A172 (cell line): ENCODE measurements at places on chromosomes 2 and 18. TPM values are rescaled to one million over a fixed set of nuclear protein-coding genes. Genes with fewer than 3 reads are reported as not detected.

DNA sequence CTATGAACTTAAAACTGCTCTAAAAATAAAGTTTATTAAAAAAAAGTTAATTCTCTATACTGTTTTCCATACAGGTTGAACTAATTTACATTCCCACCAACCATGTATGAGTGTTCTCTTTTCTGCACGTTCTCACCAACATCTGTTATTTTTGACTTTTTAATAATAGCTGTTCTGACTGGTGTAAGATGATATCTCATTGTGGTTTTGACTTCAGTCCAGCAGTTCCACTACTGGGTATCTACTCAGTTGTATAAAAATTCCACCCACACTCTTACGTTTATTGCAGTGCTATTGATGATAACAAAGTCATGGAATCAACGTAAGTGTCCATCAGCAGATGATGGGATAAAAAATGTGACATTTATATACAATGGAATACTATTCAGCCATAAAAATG lies 33.7 kb downstream of the SPAG16 start:
- DNase-seq = peak; percentile 57

The ZNF385B gene
- total RNA-seq = 0.22 TPM in 1 of 2 replicates, not detected in the other

The SGO2 gene
- total RNA-seq = 24.2 and 33.1 TPM in 2 replicates

The TUBB6 gene
- total RNA-seq = 464 and 479 TPM in 2 replicates

DNA sequence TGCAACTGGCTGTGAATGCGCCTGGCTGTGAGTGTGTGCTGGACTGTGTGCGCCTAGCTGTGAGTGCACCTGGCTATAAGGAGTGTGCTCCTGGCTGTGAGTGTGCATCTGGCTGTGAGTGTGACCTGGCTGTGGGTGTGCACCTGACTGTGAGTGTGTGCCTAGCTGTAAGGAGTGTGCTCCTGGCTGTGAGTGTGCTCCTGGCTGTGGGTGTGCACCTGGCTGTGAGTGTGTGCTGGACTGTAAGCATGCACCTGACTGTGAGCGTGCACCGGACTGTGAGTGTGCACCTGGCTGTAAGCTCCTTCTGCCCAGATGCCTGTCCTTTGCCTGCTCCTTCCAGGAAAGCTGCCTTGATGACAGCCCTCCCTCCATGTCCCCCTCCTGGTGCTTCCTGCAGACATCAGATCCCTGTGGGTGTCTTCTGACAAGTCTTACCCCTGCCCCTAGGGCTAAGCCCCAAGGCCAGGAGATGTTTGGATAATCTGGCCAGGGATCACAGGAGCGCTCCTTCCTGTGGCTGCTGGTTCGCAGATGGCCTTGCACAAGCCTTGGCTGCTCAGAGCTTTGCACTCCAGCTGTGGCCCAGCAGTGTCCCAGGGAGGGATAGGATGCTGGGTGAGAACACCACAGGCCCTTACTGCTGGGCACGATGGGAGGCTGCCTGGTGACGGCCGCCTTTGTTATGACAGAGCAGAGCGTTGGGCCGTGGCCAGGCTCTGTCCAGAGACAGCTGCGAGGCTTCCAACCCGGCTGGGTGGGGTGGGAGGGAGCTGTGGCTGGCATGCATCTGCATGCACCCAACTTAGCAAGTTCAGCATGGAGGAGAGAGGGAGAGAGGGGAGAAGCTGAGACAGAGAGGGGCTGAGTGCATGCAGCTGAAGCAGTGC lies 89.9 kb downstream of the GLI2 start:
- DNase-seq = peak; percentile 57

GRCh38 chr18:13541621-13542519 lies 184.5 kb downstream of the FAM210A start:
- DNase-seq = no peak

DNA sequence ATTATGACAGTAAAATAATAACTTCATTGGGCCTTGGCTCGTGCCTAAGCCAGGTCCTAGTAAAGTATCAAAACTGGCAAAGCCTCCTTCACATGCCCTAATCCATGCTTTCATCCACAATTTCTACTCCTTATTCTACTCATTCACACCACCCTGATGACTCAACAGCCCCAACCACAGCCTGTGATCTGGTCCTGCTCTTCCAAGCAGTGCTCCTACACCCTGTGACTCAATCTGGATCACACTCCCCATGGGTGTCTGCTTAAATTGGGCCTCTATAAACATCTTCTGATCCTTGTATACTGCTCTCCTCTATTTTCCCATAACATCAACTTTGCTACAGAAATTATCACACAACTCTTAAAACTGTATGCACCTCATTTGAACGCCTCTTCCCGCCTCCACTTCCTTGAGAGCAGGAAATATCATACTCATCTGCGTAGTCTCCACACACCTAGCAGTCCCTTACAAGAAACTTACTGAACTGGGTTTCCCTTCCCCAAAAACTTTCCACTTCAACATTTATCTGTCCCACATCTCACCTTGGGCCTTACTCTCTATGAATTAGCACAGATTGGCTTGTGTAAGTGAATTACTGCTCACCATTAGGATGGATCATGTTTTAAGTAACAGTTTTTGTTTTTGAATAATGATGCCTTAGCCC lies 15.9 kb downstream of the GTF3C3 start:
- DNase-seq = peak; percentile 58

The GNAL gene
- total RNA-seq = 1.6 and 3.5 TPM in 2 replicates

DNA sequence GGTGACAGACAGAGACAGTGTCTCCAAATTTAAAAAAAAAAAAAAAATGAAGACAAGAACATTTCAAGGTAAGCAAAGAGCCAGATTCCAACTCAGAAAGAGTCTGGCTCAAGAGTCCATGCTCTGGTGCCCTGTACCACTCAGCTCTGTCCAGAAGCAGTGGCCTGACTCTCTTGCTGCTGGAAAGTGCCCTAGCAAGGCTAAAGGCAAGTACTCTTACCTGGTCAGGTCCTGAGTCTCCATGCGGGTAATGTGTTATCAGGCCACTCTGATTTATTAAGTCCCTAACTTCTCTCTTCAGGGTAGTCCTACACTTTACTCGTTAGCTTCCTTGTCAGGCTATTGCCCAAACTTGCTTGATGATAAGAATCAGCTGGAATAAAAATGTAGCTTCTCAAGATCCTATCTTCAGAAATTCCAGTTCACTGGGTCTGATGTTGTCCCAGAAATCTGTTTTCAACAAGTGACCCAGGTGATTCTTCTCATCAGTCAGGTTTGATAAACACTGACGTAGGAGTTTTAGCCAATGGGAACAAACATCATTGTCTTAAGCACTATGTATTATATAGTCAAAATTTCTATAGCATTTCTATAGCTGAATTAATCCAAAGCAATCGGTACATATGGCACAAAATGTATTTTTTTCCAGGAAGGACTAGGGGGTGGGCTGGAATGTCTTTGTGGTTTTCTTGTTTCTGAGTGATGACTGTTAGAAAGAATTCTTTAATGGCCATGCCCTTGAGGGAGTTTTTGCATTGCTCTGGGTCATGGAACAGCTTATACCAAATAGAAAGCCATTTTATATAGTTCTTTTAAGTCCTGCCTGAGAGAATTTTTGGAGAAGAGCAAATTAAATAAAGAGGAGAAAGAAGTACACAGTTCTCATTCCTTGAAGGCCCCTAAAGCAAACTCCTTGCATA lies 139.9 kb upstream of the DNMT3A start:
- peak; percentile 51 for DNase-seq

- peak; percentile 20 for DNase-seq
Observed at GRCh38 chr2:154455866-154456265, 242.6 kb upstream of the KCNJ3 start.

The CNRIP1 gene
- total RNA-seq = 11.4 and 13.1 TPM in 2 replicates

DNA sequence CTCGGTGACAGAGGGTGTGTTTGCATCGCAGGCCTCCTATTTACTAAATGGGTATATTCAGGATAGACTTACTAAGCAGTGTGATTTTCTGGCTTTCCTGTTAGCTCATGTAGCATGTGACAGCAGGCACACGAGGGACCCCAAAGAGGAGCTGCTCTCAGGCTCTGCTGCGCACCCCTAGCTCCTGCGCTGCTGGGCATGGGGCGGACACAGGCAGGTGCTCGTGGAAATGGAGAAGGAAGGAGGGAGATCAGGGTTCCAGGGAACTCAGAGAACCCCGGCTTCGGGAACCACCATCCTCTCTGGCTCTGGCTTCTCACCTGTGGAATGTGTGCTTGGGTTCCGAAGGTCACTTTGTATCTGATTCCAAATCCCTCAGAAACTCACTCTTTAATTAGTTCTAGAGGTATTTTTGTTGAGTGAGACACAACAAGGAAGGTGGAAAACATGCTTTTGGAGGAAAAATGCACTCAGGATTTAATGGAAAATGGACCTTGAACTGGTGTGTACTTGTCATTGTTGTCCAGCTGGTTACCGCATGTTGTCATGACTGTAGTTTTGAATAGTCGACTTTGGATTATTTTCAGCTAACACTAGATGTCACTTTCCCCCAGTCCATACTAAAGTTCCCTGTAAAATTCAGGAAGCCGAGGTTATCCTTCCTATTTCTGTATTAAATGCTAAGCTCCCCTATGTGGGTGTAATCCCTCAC lies 3.5 kb downstream of the SNTG2 start:
- no peak for DNase-seq

GRCh38 chr2:15919716-15920434 lies 20.5 kb upstream of the MYCN start:
- DNase-seq = no peak

DNA sequence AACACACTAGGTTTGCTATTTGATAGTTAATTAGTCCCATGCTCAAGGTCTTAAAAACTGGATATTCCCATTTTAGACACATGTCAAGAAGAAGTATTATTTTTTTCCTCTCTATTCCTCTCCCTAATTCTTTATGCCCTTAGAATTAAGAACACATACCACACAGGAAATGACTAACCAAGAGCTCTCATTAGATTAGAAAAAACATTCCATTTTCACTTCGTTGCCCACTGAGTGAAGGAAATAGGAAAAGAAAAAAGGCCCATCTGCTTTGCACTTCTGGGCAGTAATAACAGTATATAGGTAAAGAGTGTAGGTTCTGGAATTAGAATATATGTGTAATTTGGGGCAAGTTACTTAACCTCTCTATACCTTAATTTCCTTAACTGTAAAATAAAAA lies 26.9 kb downstream of the ACADL start:
- DNase-seq = peak; percentile 51

- DNase-seq = no peak
Observed at GRCh38 chr18:57619876-57620275, 1.8 kb downstream of the NARS1 start.

DNA sequence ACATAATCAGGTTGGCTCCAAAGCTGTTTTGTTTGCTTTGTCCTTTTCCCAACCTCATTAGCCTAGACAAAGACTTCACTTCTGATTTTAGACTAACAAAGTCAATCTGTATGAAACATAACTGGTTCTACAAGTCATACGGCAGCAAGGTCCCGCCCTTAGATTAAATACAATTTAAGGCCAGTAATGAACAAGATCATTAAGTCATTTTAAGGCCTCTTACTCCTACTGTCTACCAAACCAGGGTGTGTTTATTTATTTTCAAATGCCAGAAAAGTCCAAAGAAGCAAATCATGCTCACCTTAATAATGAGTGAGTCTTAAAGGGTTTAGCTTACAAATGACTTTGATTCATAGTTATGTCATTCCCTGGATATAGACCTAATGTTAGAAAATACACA lies 148.4 kb upstream of the ACVR2A start:
- peak; percentile 4 for DNase-seq

The PFN4 gene
- 0.40 and 2.3 TPM in 2 replicates for total RNA-seq

DNA sequence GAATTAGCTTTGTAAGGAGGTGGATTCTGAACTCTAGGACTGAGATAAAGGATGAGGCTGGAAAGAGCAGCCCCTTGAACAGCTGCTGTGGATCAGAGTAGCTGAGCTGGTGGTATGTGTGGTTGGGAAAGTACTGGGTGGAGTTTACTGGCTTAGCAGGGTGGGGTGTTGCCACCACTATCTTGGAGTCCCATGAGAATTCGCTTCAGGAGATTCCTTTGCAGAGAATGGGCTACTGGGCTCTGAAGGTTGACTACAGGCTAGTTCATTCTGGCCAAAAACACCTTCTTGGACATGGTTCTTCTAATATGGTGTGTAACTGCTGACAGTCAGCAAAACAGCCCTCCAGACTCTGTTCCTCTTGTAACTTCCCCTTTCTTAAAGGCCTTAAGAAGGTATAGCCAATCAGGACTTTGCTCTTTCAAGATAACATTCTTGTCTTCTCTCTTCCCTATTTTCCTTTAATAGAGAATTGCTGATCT lies 52.7 kb downstream of the TET3 start:
- DNase-seq = no peak

DNA sequence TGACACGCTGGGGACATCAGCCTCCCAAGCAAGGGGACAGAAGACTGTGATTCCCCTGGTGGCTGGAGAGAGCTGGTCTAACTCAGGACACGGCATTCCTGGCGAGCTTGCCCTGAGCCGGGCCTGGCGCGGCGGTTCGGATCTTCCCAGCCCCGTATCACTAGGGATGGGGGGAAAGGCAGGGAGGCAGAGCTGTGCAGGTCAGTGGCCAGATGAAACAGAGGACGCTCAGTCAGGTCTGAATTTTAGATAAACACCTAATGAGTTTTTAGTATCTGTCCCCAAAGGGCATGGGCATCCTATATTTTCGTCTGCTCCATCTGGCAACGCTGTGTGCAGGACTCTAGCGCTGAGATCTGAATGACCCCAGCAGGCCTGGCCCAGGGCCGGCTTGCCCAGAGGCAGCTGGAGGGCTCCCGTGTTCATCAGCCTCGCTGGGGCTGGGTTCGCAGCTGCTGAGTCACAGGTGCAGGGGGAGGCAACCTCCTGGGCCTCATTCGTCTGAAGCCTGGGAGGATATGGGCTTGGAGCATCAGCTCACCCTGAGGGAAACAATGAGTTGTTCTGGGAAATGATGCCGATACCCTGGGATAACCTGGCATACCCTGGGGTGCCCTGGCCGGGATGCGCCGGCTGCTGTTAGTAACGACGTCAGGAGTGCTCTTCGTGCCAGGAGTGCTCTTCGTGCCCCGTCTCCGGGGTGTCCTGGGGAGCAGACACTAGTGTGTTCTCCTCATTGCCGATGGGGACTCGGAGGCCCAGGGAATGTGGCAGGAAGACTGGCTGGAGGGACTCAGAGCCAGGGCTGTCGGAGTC lies 48.1 kb upstream of the HPCAL1 start:
- DNase-seq = peak; percentile 87

The CDH20 gene
- not detected in 2 replicates for total RNA-seq

- DNase-seq = no peak
Observed at GRCh38 chr2:240637116-240637900, 12.0 kb downstream of the GPR35 start.

GRCh38 chr2:9814129-9814868 lies 29.0 kb upstream of the TAF1B start:
- DNase-seq = no peak

DNA sequence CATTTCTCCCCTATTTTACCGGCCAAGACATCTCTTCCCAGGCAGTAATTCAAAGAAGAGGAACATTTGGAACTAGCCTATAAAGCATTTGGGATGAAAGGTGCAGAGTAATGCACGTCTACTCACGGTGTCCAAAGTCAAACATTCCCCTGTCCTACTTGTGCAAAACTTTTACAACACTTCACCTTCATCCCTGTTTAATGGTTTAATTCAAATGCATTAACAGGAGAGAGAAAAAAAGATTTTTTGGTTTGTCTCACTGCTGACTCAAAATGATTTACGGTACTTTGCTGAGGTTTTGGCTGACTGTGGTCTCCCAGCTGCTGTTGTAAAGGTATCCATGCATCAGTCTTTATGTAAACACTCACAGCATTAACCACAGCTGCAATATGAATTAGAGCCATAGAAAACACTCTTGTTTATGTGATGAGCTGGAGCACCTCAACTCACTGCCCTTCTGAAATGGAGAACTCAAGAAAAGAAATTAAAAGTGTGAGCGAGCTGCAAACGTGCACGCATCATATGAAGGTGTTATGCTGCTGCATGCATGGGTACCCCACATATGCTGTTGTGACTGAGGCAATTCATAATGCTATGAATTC lies 220.5 kb downstream of the PIEZO2 start:
- peak; percentile 81 for DNase-seq

The ALPG gene
- total RNA-seq = 0.12 TPM in 1 of 2 replicates, not detected in the other
